ENCODE measurements at places on chromosomes 6 and 20. TPM values are rescaled to one million over a fixed set of nuclear protein-coding genes. Genes with fewer than 3 reads are reported as not detected.

- H3K27me3 ChIP-seq = no peaks in the 10 kb centered on the region
- no peak for DNase-seq
- H3K27ac ChIP-seq = no peak overlapping the region
- no peaks in the 10 kb centered on the region for H3K36me3 ChIP-seq
- H3K4me1 ChIP-seq = no peaks in the 10 kb centered on the region
Measured at GRCh38 chr20:12573442-12573841, 435.3 kb upstream of the SPTLC3 start.

GRCh38 chr6:19805129-19805481 is 32.1 kb upstream of the ID4 start:
- H3K27ac ChIP-seq = peak overlapping the region; percentile 44
- H3K27me3 ChIP-seq = no peaks in the 10 kb centered on the region
- peaks cover 4% of the 10 kb centered on the region for H3K4me1 ChIP-seq
- DNase-seq = no peak
- no peak overlapping the region for H3K4me3 ChIP-seq

DNA sequence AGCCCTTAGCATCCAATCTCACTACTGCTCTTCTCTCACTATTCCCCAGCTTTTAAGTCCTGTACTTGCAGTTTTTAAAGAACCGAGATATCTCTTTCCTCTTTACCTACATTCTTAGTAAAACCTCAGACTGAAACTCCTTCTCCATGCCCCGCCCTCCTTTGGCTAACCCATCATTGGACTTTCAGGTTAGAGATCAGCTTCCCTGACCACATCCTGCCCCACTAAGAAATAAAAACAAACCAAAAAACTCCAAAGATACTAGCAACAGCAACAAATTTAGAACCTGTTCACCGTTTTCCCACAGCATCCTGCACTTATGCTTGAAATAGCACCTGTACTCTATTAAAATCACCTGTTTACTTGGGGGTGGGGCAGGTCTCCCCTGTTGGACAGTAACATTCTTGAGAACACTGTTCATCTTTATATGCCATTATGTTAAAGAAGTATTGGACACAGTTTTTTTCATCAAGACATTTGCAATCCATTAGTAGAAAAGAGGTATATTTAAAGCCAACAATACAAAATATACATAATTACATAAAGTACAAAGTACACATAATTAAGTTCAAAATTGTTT is 16.3 kb upstream of the SMAP1 start:
- no peak for DNase-seq
- H3K27ac ChIP-seq = no peak overlapping the region
- no peaks in the 10 kb centered on the region for H3K36me3 ChIP-seq
- no peaks in the 10 kb centered on the region for H3K4me1 ChIP-seq
- no peak overlapping the region for H3K4me3 ChIP-seq
- no peaks in the 10 kb centered on the region for H3K27me3 ChIP-seq

DNA sequence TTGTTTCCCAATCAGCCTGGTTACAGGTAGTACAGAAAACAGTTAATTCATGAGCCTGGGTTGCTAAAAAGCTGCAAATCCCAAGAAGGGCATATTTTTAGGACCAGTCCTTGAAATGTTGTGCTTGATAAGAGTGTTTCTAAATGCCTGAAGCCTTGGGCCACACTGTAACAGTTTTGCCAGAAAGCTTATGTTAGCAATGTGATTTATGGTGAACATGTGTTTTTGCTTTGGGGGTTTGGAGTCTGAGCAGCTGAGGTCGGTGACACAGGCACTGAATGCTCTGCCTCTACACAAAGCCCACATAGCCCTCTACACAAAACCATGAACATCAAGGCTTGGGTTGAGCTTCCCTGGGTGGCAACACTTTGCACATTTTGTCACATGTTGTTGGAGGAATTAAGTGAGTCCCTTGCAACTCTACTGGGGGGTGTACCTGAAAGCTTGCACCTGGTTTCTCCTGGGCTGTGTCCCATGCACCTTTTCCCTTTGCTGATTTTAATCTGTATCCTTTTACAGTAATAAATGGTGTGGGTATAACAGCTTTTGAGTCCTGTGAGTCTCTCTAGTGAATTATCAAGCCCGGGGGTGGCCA is 22.2 kb downstream of the AHI1 start:
- no peak overlapping the region for H3K4me3 ChIP-seq
- H3K36me3 ChIP-seq = no peaks in the 10 kb centered on the region
- no peak overlapping the region for H3K27ac ChIP-seq
- H3K27me3 ChIP-seq = no peaks in the 10 kb centered on the region
- DNase-seq = no peak

The AVP gene
- total RNA-seq = not detected
